CD4-positive, alpha-beta T cell treated with Interleukin-15 for 4 hours (primary cell): ENCODE measurements at places on chromosomes 6 and 20.
A peak's percentile ranks its signal among the peaks of the same experiment; 100 is the strongest.

GRCh38 chr6:75290136-75290945 lies 5.7 kb upstream of the TMEM30A start:
- no peak for DNase-seq

GRCh38 chr6:7723041-7723447 lies 2.9 kb upstream of the BMP6 start:
- peak; percentile 46 for DNase-seq

- DNase-seq, result no peak
Measured at GRCh38 chr6:155975506-155975905, 519.9 kb upstream of the NOX3 start.

- no peak for DNase-seq
Measured at GRCh38 chr20:33250666-33251065, 14.9 kb downstream of the BPIFA1 start.

GRCh38 chr6:134850721-134851305 lies 99.1 kb downstream of the ALDH8A1 start:
- DNase-seq, result no peak

DNA sequence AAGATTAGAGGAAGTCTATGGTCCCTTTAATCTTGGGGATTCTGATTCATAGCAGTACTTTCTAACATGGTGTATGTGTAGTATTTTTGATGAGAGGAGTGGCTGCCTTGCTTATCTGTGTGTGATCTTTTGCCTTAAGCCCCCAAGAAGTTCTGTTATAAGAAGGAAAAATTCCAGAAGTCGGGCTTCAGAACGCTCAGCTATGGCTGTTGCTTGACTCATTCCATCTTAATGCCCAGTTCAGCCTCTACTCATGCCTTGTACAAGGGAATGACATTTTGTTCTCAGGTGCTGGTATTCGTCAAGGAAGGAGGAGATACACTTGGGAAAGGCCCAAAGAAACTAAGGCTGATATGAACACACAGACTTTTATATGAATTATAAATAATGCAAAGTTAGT lies 713.0 kb upstream of the MARCKS start:
- no peak for DNase-seq

GRCh38 chr6:170139531-170139930 lies 151.3 kb downstream of the DLL1 start:
- DNase-seq, result no peak

GRCh38 chr20:31638317-31638716 lies 605 bp downstream of the COX4I2 start:
- no peak for DNase-seq

GRCh38 chr20:40991181-40991889 lies 37.3 kb upstream of the TOP1 start:
- peak; percentile 36 for DNase-seq

DNA sequence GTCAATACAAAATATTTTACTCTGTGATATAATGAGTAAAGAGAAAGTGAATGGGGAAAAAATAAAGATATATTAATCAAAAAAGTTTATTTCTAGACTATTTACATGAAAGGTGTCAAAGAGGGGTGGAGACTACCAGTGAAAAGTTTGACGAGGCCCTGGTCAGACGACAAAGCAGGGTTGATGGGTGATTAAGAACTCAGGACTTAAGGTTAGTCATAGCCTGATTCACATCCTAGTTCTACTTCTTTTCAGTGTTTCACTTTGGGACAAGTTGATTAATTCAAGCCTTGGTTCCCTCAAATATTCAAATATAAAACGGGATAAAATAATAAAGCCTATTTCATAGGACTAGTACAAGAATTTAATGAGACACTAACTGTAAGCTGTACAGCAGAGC lies 178.2 kb upstream of the HS3ST5 start:
- no peak for DNase-seq

- no peak for DNase-seq
Measured at GRCh38 chr6:164929408-164929977, 379.9 kb downstream of the C6orf118 start.

- no peak for DNase-seq
Measured at GRCh38 chr20:59827138-59828056, 106.0 kb downstream of the SYCP2 start.

DNA sequence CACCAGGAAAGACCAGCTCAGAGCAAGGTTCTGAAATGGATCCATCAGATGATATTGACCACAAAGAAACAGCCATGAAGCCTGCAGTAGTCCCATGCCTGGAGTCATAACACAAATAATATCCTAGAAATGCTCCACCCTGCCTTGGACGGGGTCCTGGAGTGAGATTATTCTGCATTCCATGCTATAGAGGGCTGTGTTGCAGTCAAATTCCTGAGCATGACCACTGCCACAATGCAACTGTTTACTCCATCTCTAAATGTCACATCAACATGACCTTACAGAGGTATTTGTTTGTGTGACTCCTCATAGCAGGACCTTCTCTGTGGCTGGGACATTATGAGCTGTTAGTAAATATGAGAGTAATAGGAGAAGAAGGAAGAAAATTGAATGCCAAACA lies 257.5 kb upstream of the TCF21 start:
- no peak for DNase-seq

DNA sequence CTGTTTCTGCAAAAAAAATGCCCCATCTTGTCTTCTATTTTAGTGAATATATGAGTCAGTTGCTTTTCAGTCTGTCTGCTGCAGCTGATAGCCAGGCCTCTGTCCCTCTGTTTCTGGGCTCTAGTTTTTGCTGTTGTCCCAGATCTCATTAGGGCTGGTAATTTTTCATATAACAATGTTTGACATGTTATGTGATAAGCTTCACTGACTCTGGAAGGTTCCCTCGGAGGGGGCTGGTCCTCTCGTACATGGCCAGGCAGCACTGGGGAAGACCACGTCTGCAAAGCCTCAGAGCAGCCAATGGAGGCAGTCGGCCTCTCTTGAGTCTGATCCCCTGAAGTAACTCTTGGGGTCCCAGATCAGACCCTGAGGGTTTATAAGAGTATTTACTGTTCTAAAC lies 223.8 kb downstream of the THBS2 start:
- no peak for DNase-seq

DNA sequence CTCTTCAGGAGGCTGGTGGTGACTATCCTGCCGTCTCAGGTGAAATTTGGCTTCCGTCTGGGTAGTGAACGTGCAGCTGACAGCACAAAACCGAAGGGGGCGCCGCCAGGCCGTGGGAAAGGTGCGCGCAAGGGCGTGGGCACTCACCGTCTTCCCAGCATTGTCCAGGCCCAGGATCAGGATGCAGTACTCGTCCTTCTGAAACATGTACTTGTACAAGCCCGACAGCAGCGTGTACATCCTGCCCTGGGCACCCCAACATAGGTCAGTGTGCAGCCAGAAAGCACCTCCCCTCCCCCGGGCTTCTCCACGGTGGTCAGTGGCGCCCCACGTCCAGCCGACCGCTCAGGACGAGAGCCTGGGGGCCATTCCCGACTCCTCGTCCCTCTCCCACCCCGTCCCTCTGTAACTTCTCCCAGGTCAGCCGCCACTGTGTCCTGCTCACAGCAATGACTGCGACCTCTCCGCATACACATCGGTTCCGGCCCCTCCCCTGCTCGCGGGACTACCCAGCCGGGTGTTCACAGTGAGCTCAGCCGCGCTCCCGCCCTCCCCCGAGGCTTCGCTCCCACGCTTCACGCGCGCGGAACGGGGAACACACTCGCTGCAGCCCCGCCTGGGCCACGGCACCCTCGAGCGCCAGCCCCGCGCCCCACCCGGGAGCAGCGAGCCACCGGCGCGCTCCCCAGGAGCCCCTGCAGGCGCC lies 771 bp downstream of the ARFRP1 start:
- DNase-seq, result peak; percentile 67

DNA sequence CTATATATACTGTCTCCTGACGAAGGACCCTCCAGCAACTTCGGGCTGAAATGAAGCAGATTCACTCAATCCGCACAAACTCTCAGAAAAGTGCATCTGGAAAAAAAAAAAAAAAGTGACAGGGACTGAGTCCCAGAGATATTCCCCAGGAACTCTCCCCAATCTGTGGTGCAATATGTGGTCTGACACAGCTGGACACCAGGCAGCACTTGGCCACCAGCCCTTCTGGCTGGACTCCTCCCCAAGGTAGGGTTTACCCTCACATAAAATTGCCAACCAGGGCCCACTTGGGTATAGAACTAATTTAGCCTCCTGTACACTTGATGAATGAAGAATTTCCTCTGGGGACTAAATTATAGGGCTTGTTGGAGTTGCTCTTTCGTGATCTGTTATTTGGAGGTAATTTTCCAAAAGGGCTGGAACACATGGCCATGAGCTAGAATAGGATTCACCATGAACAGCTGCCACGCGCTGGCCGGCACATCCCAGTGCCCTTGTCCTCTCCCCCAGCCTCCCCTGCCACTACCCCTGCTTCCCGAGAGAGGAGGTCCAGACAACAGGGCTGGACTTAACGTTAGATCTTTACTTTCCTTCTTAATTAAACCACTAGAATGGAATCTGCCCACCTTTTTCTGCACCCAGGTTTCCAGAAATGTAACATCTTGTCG lies 379.2 kb downstream of the BMP2 start:
- DNase-seq, result no peak

GRCh38 chr6:27139756-27140579 lies 107.5 kb upstream of the PRSS16 start:
- no peak for DNase-seq

GRCh38 chr6:23013776-23014175 lies 444.4 kb downstream of the HDGFL1 start:
- DNase-seq, result no peak

DNA sequence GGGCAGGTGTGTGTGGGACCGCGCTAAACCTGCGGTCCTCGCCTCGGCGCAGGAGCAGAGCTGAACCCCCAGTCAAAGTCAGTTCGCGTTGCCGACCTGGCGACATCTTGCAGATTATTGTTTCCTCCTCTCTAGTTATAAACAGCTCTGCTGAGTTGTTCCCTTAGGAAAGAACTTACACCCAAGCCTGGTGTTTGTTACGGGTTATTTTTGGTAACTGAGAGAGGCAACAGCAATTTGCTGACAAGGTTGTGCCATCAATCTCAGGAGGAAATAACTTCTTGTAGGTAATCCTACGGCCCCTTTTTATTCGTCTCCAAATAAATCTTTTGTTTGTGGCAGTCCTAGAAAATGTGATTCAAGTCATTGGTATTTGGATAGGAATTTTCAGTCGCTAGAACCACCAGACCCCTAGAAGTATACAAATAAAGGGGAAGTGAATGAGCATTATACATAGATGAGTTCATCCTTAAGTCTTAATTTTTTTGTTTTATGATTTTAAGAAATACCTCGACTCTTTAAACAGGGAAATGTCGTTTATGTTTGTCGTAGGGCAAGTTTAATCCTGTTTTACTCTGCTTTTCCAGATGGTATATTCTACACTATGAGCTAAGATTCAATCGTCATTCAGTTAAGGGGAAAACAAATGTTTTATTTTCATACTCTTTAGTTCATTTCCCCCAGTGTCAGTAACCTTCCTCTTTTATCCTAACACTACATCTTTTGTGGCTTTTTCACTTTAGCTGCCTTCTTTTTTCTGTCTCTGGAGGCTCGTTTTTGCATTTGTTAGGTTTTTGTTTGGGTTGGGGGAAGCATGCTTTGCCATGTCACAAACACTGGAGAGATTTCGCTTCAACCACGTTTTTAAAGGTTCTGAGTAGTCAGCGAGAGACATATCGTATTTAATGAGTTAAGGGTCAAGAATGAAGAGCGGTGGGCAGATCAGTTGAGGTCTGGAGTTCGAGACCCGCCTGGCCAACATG lies 1.2 kb downstream of the PM20D2 start:
- DNase-seq, result peak; percentile 17

- no peak for DNase-seq
Measured at GRCh38 chr6:90303039-90303438, 6.4 kb upstream of the BACH2 start.

DNA sequence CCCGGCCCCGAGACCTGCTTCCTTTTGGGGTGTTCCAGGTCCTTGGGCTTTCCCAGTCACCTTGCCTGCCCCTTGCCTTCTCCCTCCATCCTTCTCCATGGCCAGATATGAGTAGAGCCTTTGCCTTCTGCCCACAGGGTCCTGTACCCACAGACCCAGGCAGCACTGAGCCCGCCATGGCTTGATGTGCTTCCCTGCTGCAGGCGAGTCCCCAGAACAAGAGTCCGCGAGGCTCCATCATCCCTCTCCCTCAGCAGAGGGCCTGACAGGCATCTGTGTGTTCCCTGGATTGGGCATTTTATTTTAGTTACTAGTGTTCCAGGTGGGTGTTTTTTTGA lies 21.9 kb downstream of the PYGB start:
- DNase-seq, result no peak

DNA sequence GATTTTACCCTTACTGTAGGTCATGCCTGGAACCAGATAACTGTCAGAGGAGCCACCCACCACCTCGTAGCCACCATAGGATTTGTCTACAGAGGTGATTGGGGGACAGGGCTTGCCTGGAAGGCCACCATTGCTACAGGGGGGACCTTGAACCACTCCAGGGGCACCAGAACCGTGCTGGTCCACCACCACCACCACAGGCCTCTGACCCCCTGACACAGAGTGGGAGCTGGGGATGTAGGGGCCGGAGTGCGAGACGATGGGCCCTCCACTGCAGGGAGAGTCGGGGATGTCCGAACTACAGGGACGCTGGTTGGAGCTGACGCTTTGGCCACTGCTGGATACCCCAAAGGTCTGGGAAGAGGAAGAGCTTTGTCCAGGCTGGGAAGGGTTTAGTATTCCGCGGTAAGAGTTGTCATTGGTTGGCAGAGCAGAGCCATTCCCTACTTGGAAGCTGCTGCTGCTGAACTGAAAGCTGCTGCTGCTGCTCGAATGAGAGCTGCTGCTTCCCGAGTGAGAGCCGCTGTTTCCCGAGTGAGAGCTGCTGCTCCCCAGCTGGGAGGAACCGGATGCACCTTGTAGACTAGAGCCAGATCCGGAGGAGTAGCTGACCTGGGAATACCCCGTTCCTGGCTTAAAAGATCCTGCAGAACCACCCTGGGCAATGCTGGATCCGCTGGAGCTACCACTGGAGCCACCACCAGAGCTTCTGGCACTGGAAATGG lies 2.2 kb downstream of the PSORS1C1 start:
- DNase-seq, result no peak

DNA sequence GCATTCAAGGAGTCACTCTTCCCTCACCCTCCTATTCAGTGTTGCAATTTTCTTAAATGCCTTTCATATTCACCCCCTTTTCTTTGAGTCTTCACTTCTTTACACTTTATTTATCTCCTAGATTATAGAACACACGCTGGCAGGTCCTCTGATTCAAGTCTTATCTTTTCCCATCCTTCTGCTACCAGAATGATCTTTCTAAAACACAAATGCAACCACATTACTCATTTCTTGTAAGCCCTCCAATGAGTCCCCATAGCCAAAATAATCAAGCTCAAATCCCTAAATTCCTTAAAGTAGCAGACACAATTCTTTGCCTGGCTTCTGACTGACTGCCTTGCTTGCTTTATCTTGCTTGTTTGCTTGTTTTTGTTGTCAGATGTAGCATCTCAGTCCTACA lies 920.0 kb downstream of the TFAP2A start:
- DNase-seq, result no peak

DNA sequence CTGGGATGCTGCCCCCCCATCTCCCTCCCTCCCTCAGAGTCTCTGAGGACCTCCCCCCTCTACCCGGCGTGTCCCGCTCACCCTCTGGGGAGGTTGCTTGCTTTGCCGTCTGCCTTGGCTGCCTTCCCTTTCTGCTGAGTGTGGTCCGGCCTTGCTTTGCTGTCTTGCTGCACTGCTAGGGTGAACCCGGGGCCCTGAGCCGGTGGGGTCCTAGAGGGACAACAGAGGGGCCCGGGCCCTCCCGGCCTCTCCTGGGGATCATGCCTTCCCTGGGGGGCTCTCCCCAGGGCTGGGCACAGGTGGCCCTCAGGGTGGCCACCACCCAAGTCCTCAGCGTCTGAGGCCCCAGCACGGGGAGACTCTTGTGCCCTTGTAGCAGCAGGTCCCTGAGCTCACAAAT lies 19.3 kb downstream of the SLCO4A1 start:
- no peak for DNase-seq

- DNase-seq, result peak; percentile 9
Measured at GRCh38 chr6:548517-548916, 108.4 kb downstream of the HUS1B start.
